ENCODE measurements at places on chromosomes 7 and 10. TPM values are rescaled to one million over a fixed set of nuclear protein-coding genes. Genes with fewer than 3 reads are reported as not detected.

GRCh38 chr10:76977901-76978300, 659.7 kb downstream of the KCNMA1 start:
- no peak for DNase-seq

GRCh38 chr7:30904561-30904960, 7.1 kb upstream of the AQP1 start:
- no peak for DNase-seq

DNA sequence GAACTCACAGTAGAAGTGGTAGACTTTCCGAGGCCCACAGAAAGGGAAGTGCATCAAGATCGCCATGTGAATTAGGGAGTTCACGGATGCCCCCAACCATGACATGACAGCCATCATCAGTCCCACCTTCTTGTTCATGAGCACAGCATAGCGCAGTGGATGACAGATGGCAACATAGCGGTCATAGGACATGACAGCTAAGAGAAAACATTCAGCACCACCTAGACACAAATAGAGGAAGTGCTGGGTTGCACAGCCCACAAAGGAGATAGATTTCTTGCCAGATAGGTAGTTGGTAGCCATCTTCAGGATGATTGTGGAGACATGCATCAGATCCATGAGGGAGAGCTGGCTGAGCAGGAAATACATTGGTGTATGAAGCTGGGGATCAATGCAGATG, 342 bp downstream of the OR2AE1 start:
- DNase-seq, result no peak

DNA sequence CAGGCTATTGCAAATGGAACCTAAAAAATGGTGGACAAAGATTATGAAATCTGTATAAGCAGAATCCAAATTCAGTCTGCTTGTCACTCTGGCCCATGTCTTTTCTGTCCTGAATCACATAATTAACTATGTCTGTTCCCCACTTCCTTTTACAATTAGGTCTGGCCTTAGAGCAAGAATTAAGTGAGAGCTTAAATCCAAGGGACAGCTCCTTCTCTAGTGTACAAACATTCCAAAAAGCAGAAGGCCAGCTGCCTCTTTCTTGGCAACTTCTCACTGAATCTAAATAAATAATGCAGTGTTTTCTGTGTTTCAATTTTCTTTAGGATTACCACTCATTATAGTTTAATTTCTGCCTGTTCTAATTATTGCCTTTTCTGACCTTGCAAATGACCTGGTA, 39.3 kb upstream of the NEBL start:
- DNase-seq, result peak; percentile 69

- DNase-seq, result peak; percentile 59
These were observed 38.0 kb upstream of the MKX start for GRCh38 chr10:27783660-27784059.

- peak; percentile 17 for DNase-seq
These were observed 1.4 kb downstream of the ATP5F1C start for GRCh38 chr10:7789390-7789789.

GRCh38 chr7:44104860-44105771, 971 bp downstream of the AEBP1 start:
- peak; percentile 64 for DNase-seq

- DNase-seq, result no peak
These were observed 89.4 kb downstream of the OAT start for GRCh38 chr10:124329362-124329761.

DNA sequence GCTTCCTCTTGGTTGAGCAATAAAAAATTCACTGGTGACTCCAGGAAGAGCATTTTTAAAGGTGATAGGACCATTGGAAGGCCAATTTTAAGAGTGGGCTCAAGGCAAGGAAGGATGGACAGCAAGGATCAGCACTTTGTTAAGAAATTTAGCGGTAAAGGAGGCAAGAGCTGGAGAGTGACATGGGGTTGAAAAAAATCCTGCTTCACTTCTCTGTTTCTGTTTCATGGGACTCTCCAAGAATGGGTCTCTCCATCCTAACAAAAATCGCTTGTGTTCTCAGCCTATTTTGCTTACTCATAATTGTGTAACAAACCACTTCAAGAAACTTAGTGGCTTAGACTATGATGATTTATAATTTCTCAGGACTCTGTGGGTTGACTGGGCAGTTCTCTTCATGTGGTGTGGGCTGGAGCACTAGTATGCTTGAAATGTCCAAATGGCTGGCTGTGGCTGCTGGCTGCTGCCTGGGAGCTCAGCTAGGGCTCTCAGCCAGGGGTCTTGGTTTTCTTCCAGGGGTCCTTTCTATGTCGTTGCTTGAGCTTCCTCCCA, 59.8 kb upstream of the ZNRF2 start:
- peak; percentile 85 for DNase-seq

DNA sequence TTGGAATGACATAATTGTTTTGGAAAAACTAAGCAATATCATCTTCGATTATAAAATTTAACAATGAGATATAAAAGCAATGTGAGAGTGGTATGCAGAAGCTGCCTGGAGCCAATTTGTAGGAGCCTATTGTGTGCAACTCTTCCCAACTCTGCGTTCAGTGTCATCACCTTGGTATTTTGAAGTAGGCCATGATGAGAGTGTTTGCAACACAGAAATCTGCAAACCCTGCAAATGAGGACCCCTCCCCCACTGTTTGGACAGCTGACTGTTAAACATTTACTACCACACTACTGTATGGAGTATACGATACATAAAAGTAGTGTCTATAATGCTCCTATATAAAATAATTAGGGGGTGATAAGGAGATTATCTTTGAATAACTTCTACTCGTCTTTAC, 531.3 kb downstream of the ATRNL1 start:
- peak; percentile 63 for DNase-seq

DNA sequence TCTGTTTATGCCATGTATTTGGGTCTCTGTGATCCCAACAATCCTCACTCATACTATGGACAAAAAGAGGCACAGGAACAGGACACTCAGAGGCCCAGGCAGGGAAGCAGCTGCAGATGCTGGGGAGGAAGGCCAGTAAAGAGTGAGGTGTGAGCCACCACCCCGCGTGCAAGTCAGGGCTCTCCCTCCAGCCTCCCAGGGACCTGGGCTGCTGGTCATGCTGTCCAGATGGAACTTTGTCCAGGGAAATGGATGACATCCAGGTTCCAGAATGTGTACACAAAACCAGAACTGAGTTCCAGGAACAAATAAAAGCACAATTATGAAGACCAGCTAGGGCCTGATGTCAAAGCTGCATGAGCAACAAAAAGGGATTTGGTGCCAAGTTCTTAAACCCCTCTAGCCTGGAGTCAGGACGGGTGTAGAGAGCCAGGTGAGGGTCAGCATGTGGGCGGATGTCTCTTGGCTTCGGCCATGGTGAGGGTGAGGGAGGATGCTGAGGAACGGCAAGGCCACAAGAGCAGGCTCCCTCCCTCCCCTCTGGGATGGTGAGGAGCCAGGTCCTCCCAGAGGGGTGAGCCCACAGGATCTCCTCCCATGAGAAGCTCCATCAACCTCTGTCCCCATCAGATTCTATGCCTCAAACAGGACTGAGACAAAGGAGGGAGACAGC, 739.7 kb downstream of the PARD3 start:
- DNase-seq, result no peak

DNA sequence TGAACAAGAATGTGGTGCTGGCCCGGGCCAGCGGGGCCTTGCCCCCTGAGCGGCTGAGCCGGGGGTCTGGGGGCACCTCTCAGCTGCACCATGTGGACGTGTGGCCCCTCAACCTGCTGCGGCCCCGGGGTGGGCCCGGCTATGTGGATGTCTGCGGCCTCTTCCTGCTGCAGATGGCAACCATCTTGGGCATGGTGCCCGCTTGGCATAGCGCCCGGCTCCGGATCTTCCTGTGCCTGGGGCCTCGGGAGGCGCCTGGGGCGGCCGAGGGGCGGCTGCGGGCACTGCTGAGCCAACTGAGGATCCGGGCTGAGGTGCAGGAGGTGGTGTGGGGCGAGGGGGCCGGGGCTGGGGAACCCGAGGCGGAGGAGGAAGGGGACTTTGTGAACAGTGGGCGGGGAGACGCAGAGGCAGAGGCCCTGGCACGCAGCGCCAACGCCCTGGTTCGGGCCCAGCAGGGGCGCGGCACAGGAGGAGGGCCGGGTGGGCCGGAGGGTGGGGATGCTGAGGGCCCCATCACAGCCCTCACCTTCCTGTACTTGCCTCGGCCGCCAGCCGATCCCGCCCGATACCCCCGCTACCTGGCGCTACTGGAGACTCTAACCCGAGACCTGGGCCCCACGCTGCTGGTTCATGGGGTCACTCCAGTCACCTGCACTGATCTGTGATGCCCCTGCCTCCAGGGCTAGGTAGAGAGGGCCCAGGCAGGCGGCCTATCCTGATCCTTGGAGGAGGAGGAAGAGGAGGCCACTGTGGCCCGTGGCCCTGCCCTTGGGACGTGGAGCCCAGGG, 1.1 kb upstream of the TRIP6 start:
- peak; percentile 29 for DNase-seq

GRCh38 chr10:1268831-1269230, 212.6 kb downstream of the WDR37 start:
- no peak for DNase-seq

- DNase-seq, result no peak
These were observed 22.0 kb downstream of the CCDC126 start for GRCh38 chr7:23619141-23619540.

GRCh38 chr10:11653758-11654471, 42.5 kb upstream of the USP6NL start:
- no peak for DNase-seq

DNA sequence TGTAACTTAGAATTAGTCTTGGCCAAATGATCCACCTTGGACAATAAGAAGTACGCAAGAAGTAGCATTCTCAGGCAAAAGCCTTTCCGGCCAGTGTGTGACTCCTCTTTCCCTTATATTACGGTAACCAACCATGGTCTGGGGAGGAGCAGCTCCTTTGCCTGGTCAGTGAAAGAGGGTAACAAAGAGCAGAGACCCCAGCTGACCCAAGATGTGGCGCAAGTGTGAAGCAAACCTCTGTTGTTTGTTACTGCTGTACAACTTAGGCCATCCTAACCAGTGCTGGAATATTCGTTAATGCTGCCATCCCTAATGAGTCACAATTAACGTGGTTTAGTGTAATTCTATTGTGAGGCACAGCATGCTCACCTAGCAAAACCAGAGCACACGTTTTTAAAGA, 44.0 kb downstream of the HIPK2 start:
- no peak for DNase-seq

GRCh38 chr10:78924319-78925003, 144.3 kb upstream of the ZMIZ1 start:
- no peak for DNase-seq

DNA sequence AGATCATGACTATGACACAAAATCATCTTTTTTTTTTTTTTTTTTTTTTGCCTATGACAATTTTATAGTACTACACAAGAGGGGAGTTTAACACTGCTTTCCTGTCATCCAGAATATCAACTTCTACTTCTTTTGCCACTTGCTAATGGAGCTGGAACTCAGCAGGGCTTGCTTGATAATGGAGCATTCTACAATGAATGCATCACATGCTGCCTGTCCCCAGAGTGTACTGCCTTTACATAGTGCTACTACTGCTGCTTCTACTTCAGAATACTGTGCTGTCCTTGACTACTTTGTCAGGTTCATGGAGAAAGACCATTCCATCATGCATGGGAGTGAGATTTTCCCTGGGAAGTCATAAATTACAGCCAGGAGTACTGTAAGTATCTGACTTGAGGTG, 338.6 kb upstream of the SEMA3A start:
- DNase-seq, result no peak

- no peak for DNase-seq
These were observed 76.6 kb downstream of the GRM3 start for GRCh38 chr7:86720306-86720705.

DNA sequence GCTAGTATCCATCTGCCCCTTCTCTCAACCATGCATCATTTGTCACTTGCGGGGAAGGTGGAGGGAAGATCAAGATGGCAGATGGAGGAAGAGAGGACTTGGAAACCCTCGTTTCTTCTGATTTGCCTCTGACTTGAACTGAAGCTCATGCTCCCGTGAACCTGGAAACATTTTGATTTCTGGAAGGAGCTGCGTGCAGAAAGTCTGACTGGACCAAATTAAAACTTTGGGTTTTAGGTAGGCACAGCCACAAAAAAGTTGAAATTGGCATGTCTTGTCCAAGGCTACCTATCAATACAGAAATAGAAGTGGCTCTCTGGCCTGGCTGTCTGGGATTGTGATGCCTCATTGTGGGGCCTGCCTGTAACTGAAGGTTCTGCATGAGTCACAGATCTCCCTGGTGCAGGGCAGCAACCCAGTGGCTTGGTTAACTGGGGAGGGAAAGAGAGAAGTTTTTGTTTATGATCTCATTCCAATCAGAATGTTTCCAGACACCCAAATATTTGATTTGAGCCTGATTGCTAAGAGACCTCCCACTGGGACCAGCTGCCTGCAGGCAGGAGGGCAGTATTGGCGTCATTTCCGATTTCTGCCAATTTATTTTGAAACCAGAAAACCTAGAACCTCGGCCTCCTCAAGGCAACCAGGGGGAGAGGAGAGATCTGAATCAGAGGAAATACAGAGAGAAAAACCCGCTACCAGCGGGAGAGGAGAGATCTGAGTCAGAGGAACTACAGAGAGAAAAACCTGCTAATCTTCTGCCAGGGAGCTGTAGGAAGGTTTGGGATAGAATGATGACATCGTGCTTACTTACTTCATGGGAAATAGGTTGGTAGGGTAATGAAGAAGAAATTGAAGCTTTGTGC, 363.6 kb downstream of the ANKRD30A start:
- no peak for DNase-seq

Gene CYP2C9
- total RNA-seq, result not detected

Gene TEX47
- total RNA-seq, result not detected

Gene TNKS2
- 61.6 TPM for total RNA-seq

Gene TMEM270
- not detected for total RNA-seq

Gene NPC1L1
- total RNA-seq, result under 0.01 TPM

Gene MBL2
- total RNA-seq, result not detected

Gene PCGF6
- total RNA-seq, result 8.9 TPM

Gene WDR86
- 1.0 TPM for total RNA-seq

Gene SPRN
- under 0.01 TPM for total RNA-seq

Gene RBP4
- total RNA-seq, result not detected

Gene VPS26A
- total RNA-seq, result 44.1 TPM

Gene SFRP5
- total RNA-seq, result not detected

Gene SBDS
- total RNA-seq, result 80.9 TPM

All from fibroblast of lung (primary cell).